ENCODE measurements at places on chromosomes 6 and 20.

GRCh38 chr6:170423814-170424603 is 117.5 kb downstream of the FAM120B start:
- DNase-seq, result no peak

DNA sequence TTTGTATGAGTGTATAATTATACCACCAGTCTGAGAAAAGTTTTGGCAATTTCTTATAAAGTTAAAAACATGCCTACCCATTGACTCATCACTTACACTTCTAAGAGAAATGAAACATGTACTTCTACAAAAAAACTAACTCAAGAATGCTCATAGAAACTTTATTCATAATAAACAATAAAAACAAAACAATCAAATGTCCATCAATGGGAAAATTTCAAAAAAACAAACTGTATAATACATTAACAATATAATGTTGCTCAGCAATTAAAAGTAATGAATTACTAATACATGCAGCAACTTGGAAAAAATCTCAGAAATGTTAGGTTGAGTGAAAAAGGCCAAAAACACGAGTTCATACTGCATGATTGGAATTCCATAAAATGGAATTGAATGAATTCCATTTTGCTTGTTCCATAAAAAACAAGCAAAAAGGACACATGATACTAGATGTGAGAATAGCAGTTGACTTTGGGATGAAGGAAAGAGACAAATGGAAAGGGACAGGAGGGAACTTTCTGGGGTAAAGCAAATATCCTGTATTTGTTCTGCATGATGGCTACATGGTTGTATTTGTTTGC is 726.6 kb downstream of the RFPL4B start:
- DNase-seq, result no peak

GRCh38 chr6:168909288-168909687 is 344.4 kb downstream of the THBS2 start:
- no peak for DNase-seq

GRCh38 chr6:10259671-10260070 is 155.2 kb downstream of the TFAP2A start:
- DNase-seq, result no peak

- no peak for DNase-seq
These were observed 58.9 kb downstream of the GMDS start for GRCh38 chr6:2186516-2186915.

- no peak for DNase-seq
These were observed 87.6 kb downstream of the SMOC2 start for GRCh38 chr6:168528474-168529095.

- no peak for DNase-seq
These were observed 14.1 kb upstream of the STX16 start for GRCh38 chr20:58636983-58637421.

- DNase-seq, result no peak
These were observed 13.0 kb downstream of the GMDS start for GRCh38 chr6:2232445-2232844.

- DNase-seq, result no peak
These were observed 662.6 kb downstream of the RFPL4B start for GRCh38 chr6:113009682-113010081.

- no peak for DNase-seq
These were observed 90.7 kb downstream of the CEP57L1 start for GRCh38 chr6:109186012-109186411.

GRCh38 chr6:121436960-121437850 is 1.8 kb downstream of the GJA1 start:
- no peak for DNase-seq

DNA sequence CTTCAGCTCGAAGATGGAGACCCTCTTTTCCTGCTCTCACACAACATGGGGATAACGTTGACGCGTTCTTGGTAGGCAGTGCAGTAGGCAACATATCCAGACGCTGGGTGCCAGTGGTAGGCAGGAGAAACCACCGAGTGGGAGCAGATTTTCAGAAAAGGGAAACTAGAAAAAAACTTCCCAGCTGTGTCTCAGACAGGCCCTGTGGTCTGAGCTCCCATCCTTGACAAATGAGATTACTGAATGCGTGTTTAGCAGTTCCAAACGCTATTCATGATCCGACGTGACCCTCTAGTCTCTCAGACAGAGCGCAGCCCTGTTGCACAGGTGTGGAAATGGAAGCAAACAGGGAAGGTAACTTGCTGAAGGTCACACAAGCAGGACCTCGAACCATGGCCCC is 83.9 kb upstream of the DUSP22 start:
- no peak for DNase-seq

DNA sequence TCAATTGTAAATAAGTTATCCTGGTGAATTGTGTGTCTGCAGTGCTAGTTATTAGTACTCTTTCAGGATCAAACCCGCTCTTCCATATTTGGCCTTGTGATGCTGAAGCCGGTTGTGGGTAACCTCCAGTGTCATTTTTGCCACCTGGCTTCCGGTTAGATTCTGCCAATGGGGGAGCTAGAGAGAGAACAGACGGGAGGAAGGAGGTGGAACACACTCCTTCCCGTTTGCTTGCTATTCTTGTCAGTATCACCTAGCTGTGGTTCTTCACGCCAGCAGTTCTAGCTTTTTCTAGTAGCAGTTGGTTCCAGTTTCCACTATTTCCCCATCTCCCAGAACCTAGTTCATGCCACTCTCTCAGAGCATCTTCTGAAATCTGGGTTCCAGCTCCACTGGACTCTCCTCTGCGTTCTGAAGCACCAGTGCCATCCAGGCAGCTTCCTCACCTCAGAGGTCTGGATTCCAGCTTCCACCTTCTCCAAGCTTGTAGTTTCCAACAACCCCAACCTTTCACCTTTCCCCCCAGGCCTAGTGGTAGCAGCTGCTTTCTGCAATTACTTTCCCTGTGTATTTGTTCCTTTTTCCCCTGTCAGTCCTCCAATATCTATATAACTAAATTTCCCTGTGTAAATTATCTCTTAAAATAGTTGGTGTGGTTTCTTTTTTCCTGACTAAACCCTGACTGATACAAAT is 46.9 kb upstream of the LOC128125822 start:
- no peak for DNase-seq

DNA sequence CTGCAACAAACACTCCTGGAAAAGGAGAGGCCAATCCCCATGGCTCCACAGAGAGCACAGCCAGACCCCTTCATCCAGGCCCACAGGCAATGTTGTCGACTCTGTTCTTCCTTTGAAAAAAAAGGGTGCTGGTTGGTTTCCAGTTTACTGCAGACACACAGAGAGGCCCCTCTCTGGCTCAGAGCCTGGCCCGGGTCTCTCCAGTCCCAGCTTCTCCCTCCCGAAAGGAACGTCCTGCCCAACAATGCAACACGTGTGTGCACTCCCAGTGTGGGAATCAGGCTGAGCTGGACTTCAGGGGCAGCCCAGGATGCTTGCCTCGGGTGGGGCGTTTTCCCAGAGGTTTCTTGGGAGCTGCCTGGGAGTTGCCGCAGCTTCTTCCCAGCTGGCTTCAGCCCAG is 4.5 kb upstream of the NKAIN4 start:
- DNase-seq, result no peak

GRCh38 chr20:62762801-62763368 is 33.4 kb upstream of the MRGBP start:
- no peak for DNase-seq

GRCh38 chr6:45714006-45714730 is 301.5 kb downstream of the CLIC5 start:
- no peak for DNase-seq

DNA sequence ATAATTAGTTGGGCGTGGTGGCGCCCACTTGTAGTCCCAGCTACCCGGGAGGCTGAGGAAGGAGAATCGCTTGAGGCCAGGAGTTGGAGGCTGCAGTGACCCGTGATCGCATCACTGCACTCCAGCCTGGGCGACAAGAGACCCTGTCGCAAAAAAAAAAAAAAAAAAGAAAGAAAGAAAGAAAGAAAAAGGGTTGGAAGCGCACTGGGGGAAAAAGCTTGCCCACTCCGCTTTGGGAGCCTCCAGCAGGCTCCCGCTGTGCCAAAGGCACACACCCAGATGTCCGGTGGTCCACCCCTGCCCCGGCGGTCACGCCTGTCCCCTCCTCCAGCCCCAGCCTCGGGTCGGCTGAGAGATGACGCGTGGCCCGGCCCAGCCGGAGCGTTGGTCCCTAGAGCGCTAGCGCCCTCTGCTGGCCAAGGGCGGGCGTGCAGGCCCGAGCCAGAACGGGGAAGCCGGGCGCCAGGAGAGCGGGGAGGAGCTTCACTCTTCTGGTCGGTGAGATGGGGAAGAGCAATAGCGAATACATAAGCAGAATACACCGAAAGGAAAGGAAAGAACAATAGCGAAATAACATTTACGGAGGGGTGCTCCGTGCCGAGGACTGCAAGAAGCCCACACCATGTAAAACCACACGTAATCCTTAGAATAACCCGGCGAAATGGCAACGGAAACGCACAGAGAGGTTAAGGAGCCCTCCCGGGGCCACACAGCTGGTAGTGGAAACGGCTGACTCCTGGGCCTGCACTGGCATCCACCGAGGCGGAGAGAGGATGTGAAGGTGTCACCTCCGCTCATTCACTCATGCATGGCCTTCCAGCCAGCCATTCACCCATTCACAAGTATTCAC is 41.7 kb downstream of the UBE2V1 start:
- peak; percentile 73 for DNase-seq

DNA sequence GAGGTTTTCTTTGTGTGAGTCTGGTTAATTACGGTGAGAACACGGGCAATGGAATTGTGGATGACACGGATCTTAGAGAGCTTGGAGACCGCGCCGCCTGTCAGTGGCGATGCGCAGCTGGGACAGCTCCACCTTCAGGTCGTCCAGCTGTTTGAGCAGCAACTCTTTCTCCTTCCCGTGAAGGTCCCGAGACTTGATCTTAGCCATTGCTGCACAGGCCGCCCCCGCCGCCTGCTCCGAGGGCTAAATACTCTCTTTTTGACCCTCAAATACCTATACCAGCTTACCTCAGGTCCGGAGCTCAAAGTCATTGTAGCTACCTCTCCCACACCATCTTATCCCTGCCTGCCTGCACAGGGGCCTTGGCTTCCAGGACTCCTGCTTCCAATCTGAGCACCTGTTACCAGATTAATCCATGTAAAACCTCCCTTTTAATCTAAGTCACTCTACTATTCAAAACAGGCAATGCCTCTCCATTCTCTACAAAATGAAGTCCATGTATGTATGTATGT is 100.2 kb downstream of the PREP start:
- no peak for DNase-seq

DNA sequence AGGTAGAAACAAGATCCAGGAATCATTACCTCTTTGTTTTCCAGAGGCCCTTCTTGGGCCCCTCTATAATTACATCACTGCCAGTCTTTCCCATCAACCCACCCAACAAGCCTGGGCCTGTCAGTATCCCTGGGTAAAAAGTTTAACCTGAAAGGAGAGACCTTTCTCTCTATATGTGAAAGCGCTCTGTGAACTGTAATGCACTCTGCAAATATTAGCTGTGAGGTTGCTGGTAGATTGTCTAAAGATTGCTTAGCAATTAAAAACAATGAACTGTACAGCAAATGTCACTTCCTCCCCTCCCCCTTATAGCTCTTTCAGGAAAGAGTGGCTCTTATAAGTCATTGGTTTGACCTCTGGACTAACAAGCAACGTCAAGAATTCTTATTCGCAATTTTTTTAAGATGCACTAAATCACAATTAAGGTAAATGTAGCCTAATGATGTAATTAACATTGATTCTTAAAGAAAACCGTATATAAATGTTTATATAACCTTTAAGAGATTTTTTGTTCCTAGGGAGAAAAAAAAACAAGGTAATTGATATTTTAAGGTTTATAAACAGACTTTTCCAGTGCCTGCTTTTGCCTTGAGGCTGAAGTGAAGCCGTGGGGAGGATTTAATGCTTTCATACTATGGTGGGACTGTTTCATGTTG is 18.4 kb downstream of the ECT2L start:
- DNase-seq, result peak; percentile 74

- DNase-seq, result no peak
These were observed 50.5 kb downstream of the BMP7 start for GRCh38 chr20:57215826-57216471.

DNA sequence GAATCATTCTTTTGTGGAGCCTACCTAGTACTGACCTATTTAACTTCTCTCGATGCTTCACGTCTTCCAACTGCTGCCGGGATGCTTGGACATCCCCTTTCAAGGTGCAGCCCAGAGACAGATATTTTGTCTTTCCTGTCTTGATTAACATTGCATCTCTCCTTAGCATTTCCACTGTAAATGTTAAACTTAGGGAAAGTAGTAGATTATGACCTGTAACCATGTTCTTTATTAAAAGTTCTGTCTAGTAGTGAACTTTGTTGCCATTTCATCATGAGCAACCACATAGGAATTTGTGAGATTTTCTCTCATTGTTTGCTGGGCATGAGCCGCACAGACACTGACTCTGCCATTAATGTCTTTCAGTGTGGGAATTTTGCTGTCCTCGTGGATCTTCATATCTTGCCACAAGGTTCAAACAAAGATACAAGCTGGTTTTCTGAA is 117.9 kb downstream of the JAG1 start:
- no peak for DNase-seq

DNA sequence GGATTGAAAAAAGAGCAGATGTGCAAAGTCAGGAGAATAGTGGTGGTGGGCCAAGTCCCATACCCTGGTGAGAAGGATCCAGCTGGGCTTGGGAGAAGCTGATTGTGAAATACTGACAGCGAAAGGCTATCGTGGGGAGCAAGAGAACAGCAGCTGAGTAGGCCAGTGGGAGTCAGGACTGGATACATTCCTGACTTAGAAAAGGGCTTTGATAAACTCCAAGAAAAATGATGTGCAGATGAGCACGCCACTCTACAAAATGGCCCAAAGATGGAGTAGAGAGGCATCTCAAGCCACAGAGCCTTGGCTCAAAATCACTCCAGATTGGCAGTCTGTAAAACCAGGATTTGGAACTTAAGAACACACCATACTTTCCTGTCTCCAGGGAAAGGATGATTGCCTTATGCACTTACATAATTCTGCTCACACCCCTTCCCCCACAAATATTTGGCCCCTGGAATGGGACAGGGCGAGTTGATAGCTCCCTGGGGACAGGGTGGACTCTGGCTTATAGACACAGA is 578.7 kb downstream of the MAFB start:
- DNase-seq, result no peak

DNA sequence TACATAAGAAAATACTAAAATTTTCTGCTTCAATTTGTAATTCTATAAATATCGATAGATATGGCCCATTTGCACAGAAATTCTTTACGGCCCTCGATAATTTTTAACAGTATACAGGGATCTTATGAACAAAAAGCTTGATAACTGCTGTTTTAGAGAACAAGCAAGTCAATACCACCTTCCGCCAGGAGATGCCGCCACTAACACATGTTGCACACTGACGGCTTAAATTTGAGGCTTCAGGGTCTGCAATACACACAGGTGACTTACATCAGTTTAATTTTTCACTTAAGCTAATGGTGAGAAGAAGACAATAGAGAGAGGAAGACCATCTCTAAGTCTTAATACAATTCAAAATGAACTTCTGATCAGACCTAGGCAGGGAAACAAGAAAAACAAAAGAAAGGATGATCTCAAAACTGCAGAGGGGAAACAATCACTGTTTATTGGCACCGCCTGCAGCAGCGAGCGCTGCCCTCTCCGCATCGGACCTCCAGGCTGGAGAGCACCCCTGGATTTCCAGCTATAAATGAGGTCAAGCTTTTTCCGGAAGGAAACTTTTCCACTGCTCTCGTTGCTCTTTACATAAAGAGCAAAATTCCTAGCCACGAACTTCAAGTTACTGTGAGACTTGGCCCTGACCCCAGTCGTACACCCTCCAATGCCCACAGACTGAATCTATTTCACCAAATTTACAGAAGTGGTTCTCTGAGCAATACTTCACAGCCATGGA is 53.9 kb downstream of the OTOR start:
- peak; percentile 45 for DNase-seq

GRCh38 chr20:645318-646106 is 7.5 kb downstream of the SRXN1 start:
- peak; percentile 42 for DNase-seq

Measured in NCI-H1436 (cell line).